ENCODE measurements at places on chromosomes 5 and 9. TPM values are rescaled to one million over a fixed set of nuclear protein-coding genes. Genes with fewer than 3 reads are reported as not detected.

The PCDHA1 gene
- total RNA-seq, result not detected

The WNK2 gene
- total RNA-seq, result not detected

The RFX3 gene
- total RNA-seq, result 3.3 TPM

The ZDHHC11B gene
- total RNA-seq, result 0.22 TPM

The AGGF1 gene
- 18.6 TPM for total RNA-seq

The RORB gene
- total RNA-seq, result under 0.01 TPM

The COL5A1 gene
- 467 TPM for total RNA-seq

The MZB1 gene
- total RNA-seq, result 0.29 TPM

The ARL10 gene
- 11.6 TPM for total RNA-seq

The PCDHB11 gene
- total RNA-seq, result 0.29 TPM

The DNM1 gene
- 17.1 TPM for total RNA-seq

The IFNA13 gene
- total RNA-seq, result not detected

The EPB41L4B gene
- 0.14 TPM for total RNA-seq

The PCDHGB4 gene
- 28.2 TPM for total RNA-seq

The GRXCR2 gene
- total RNA-seq, result not detected

The PTPRD gene
- total RNA-seq, result 4.6 TPM

The CD74 gene
- total RNA-seq, result 2.8 TPM

The IL5 gene
- total RNA-seq, result not detected

The ALDH1A1 gene
- total RNA-seq, result 3.5 TPM

The WDR31 gene
- 1.3 TPM for total RNA-seq

The CEL gene
- total RNA-seq, result not detected

The PCDHB12 gene
- total RNA-seq, result under 0.01 TPM

The SLC34A1 gene
- not detected for total RNA-seq

The MSMP gene
- total RNA-seq, result not detected

The SPOCK1 gene
- 77.5 TPM for total RNA-seq

The FSTL4 gene
- 0.14 TPM for total RNA-seq

The SPATA31D4 gene
- total RNA-seq, result not detected

The FIBCD1 gene
- total RNA-seq, result 2.4 TPM

The FBP2 gene
- total RNA-seq, result not detected

The ZNF354B gene
- 9.0 TPM for total RNA-seq

The AGXT2 gene
- not detected for total RNA-seq

The FOXD4L6 gene
- under 0.01 TPM for total RNA-seq

The TLR4 gene
- 6.3 TPM for total RNA-seq

The RLN2 gene
- total RNA-seq, result not detected

The PCDHGA12 gene
- total RNA-seq, result 30.0 TPM

The CTSV gene
- 0.44 TPM for total RNA-seq

The GNAQ gene
- 36.9 TPM for total RNA-seq

The FREM1 gene
- 0.72 TPM for total RNA-seq

The DEPDC1B gene
- total RNA-seq, result 0.44 TPM

The FAM221B gene
- total RNA-seq, result not detected

The PKD2L2 gene
- not detected for total RNA-seq

The LCN1 gene
- total RNA-seq, result not detected

The DPP7 gene
- 58.1 TPM for total RNA-seq

The CCDC69 gene
- 2.4 TPM for total RNA-seq

The INSL4 gene
- total RNA-seq, result not detected

The OTULINL gene
- total RNA-seq, result 0.66 TPM
